Activated CD4-positive, alpha-beta T cell treated with anti-CD3 and anti-CD28 coated beads, Interleukin-10, Interleukin-2, amounts not matched to agents 100 ng/mL and 50 ng/mL, durations not matched to agents 16 hours and 8 hours (primary cell): ENCODE measurements at places on chromosomes 11 and 22.

DNA sequence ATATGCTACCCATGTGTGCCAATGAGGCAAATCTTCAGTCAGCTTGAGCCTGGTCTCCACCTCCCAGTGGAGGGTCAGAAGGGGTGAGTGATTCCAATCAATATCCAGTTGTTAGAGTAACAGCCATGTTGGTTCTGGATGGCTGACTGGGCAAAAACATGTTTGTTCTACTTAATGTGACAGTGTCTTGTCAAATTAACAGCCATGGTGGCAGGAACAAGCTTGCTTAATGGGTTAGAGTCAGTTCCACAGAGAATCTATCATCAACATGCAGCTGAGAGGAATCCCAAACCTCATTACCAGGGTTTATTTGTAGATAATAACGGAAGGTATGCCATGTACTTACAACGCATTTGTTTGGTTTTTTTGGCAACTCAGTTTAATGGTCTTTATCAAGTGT is 133.2 kb downstream of the SLC17A6 start:
- DNase-seq: no peak

DNA sequence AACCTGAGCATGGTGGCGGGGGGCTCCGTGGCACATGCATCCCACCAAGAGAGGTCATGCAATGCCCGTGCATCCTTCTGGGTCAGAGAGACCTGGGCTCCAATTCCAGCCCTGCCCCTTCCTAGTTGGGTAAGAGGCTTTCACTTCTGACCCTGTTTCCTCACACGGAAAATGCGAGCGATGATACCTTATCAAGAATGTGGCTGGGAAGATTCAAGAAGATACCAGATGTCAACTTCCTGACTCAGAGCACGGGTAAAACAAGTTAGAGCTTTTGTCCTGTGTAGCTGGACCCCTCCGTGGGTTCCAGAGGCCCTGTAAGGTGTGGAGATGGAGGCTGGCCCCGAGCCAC is 8.7 kb upstream of the DGKZ start:
- DNase-seq: no peak

DNA sequence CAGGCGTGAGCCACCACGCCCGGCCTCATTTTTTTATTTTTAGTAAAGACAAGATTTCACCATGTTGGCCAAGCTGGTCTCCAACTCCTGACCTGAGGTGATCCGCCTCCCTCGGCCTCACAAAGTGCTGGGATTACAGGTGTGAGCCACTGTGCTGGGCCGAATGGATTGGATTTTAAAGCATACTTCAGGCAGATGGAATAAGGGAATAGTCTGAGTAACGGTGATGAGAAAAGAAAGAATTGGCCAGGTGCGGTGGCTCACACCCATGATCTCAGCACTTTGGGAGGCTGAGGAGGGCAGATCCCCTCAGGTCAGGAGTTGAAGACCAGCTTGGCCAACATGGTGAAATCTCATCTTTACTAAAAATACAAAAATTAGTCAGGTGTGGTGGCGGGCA is 2.1 kb upstream of the CBL start:
- no peak for DNase-seq

GRCh38 chr11:13286279-13286821 is 8.8 kb downstream of the BMAL1 start:
- no peak for DNase-seq

- DNase-seq: no peak
Observed at GRCh38 chr11:83956119-83956697, 670.0 kb upstream of the CCDC90B start.

DNA sequence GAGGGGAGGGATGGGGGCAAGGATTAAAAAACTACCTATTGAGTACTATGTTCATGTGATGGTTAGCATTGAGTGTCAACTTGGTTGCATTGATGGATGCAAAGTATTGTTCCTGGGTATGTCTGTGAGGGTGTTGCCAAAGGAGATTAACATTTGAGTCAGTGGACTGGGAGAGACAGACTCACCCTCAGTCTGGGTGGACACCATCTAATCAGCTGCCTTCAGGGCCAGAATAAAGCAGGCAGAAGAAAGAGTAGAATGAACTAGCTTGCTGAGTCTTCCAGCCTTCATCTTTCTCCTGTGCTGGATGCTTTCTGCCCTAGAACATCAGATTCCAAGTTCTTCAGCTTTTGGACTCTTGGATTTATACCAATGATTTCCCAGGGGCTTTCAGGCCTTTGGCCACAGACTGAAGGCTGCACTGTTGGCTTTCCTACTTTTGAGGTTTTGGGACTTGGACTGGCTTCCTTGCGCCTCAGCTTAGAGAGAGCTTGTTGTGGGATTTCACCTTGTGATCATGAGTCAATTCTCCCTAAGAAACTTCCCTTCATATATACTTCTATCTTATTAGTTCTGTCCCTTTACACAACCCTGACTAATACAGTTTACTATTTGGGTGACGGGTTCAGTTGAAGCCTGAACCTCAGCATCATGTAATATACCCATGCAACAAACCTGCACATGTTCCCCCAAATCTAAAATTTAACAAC is 70.2 kb downstream of the MTNR1B start:
- no peak for DNase-seq

DNA sequence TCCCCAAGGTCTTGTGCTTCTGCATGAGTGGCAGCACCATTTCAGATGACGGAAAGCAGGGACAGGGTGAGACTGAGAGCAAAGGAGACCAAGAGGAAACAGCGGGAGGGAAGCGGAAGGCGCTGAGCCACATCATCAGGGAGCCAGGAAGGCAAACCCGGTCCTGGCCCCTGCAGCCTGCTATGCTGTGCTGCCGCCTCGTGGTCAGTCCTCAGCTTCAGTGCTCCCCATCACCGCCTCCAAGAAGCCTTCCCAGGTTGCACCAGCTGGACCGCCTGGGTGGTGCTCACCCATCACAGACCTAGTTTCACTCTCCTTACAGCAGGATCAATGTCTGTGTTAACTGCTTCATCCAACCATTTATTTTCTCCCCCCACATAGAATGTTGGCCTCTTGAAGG is 73.0 kb upstream of the PHF21B start:
- peak; percentile 35 for DNase-seq

DNA sequence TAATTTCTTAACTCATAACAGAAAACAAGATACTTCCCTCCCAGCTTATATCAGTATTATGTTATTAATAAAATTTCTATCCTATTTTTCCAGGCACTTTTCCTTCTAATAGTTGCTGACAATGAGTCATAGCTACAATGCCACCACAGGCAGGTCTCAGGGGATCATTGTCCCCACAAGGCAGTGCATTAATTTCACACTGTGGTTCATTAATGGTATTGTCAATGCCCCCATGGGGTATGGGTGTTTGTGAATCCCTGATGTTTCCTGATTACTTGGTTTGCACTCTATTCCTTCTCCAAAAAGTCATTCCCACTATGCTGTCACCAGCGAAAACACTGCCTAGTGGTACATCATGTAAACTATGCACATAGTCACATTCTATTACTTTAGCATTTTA is 345.5 kb upstream of the CTSC start:
- no peak for DNase-seq
